ENCODE measurements at places on chromosomes 6 and 20.

GRCh38 chr6:118594877-118595276, 46.8 kb downstream of the PLN start:
- DNase-seq: no peak

DNA sequence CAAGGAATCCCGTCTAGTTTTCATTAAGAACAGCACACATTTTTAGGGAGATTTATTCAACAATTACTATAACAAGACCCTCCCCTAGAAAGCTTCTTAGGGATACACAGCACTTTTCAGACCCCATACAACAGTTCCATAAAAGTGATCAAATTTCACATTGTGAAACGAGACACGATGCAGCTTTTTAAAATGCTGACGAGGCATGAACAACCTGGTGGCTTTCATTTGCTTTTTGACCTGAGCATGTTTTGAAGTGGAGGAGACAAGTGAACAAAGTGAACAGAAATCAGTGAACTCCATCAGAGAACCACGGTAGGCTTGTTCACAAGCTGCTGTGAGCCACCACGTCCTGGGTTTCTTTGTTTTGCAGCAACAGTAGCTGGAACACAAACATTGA, 112.2 kb downstream of the PCSK2 start:
- no peak for DNase-seq

DNA sequence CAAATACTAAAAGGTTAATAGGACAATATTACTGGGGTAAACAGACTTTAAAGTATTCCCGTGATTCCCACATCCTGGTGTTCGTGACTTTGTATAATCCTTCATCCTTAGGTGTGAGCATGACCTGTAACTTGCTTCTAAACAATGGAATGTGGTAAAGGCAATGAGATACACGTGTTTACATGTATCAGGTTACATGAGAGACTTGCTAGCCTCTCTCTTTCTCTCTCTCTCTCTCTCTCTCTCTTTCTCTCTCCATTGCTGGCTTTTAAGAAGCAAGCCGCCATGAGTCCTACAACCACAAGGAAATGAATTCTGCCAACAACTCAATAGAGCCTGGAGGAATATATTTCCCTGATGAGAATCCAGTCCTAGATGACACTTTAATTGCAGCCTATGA, 83.9 kb upstream of the LGSN start:
- no peak for DNase-seq

DNA sequence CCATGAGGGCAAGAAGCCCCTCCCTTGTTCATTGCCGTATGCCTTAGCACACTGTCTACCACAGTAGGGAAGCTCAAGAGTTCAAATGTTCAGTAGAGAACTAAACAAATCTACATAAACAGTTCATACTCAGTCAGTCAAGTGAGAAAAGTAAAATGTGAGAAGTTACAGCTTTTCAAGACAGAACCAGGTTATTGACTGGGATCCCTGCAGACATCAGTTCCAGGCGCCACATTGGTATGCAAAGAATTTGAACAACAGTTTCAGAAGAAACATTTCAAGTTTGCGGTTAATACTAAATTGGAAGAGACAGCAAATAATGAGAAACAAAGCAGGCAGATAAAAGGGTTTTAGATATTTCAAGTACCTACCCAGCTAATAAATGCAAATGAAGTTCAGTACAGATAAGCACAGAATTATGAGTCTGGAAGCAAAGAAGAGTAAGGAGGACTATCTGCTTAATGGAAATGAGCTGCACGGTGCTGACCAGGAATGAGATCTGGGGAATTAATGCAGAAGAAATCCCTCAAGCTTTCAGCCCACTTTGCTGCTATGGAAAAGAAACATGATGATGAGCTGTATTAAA, 246.2 kb downstream of the HACE1 start:
- no peak for DNase-seq

DNA sequence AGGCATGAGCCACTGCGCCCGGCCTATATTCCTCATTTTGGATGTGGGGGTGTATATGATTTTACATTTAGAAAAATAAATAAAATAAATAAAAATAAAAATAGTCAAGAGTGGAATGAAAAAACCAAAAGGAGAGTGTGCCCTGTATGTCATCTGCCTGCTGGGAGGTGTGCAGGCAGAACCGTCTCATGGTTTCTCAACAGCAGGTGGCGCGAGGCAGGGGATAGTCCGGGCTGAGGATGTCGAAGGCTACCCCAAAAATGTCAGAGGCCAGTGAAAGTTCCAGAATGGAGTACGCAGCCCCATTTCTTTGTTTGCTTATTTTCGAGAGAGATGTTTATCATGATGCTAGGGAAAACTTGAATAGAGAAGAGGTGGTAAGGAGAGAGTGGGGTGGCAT, 16.4 kb upstream of the KIF16B start:
- no peak for DNase-seq

- no peak for DNase-seq
Observed at GRCh38 chr6:79797912-79798311, 149.4 kb downstream of the ELOVL4 start.

GRCh38 chr6:167146977-167147376, 10.8 kb downstream of the GPR31 start:
- DNase-seq: no peak

- DNase-seq: no peak
Observed at GRCh38 chr6:54060286-54060685, 51.0 kb upstream of the MLIP start.

DNA sequence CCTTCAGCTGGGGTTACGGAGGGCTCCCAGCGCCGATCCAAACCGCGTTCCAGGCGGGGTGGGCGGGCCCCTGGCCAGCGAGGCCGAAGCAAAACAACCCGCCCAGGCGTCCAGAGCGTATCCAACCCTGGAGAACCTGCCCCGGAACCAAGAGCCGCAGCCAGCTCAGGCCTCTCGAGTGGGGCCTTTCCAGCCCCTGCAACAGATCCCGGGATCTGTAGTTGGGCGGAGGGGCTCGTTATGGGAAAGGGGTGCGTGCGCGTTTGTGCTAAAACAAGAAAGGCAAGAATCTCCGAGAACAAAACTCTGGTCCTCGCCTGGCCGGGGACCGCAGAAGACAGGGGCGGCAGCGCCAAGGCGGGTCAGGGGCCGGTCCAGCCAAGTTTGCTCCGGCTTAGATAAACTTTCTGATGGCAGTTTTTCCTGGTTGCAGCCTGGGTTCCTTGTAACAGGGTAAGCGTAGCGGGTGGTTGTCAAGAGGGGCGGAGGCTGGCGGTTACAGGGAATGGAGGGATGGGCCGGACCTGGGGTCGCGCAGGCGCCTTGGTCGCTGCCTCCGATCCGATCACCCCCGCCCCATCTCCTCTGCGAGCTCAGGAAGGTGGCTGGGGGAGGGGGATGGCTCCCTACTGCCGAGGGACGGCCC, 448 bp upstream of the RIN2 start:
- DNase-seq: no peak

- DNase-seq: no peak
Observed at GRCh38 chr6:170446841-170447560, 106.1 kb downstream of the PSMB1 start.

DNA sequence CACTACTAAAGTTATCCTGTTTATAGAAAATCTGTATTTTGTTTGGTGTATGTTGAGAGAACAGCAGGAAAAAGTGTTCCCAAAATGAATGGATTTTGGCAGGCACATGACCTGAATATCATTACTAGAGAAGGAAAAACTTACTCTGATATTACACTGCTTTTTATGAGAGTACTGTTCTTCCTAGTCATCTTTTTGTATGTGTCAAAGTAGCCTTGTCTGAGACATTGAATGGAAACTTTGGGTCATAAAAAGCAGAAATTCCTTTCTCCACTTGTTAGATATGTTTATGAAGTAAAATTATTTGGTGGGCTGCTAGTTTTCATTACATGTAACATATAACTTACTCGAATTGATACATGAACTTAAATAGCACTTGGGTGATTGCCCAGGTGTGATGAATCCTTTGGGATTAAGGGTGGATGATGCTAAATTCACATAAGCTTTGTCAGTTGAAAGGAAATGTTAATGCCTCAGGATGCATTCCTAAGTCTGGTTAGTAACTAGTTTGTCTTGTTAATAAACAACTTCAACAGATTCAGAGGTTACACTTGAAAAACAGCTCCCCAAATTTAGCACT, 206.7 kb downstream of the CENPW start:
- no peak for DNase-seq

GRCh38 chr6:14706378-14706929, 539.4 kb upstream of the JARID2 start:
- no peak for DNase-seq

DNA sequence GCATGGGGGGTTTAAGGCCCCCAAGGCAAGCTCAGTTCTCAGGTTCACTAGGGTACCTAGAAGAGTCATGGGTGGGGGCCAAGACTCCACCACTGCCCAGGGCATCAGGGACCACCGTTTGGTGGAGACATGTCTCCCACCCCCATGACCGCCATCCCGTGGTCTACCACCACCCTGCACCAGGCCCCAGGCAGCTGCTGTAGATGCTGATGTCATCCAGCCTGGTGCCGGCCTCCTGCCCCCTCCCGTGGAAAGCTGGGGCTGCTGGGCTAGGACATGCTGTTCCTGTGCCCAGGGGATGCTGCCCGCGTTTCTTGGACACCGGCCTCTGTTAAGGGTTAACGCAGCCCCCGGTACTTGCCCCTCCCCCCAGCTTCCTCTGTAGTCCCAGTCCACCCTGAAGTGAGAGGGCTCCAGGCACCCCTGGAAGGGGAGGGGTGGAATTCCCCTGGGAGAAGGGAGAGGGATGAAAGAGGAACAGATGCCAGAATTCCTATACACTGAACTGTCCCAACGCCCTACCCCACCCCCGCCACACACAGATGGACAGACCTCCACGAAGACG, 587 bp downstream of the IP6K3 start:
- no peak for DNase-seq

DNA sequence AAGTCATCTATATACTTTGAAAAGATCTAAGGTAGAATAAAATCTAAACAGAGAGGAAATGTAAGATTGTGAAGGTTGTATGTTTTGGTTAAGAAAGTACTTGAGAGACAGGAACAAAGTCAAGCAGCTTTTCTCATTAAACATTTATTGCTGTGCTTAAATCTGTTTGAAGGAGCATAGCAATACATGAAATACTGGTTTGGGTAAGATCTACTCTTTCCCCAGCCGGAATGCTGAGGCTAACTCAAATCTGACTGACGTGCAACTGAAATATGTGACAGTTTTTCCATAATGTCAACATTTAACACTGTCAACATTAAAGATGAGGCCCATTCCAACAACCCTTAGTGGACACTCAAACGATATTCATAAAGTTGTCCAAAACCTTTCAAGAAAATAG, 59.9 kb downstream of the MAN1A1 start:
- no peak for DNase-seq

- no peak for DNase-seq
Observed at GRCh38 chr6:108959972-108960582, 111.9 kb downstream of the ARMC2 start.

DNA sequence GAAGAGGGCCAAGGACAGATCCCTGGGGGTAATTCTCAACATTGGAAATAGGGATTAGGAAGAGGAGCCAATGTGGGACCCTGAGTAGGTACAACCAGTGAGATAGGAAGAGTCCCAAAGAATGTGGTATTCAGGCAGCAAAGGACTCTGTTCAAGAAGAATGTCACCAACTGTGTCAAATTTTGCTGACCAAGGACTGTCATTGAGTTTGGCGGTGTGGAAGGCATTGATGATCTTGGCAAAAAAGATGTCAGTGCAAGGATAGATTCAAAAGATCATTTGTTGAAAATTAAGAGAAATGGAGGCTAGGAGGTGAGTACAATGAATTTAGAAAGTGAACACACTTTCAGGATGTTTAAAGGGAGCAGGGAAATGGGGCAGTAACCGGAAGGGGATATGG, 82.4 kb upstream of the SUPT3H start:
- no peak for DNase-seq

- no peak for DNase-seq
Observed at GRCh38 chr6:167153521-167153959, 4.2 kb downstream of the GPR31 start.

- DNase-seq: no peak
Observed at GRCh38 chr20:32556312-32557184, 28.6 kb downstream of the NOL4L start.

DNA sequence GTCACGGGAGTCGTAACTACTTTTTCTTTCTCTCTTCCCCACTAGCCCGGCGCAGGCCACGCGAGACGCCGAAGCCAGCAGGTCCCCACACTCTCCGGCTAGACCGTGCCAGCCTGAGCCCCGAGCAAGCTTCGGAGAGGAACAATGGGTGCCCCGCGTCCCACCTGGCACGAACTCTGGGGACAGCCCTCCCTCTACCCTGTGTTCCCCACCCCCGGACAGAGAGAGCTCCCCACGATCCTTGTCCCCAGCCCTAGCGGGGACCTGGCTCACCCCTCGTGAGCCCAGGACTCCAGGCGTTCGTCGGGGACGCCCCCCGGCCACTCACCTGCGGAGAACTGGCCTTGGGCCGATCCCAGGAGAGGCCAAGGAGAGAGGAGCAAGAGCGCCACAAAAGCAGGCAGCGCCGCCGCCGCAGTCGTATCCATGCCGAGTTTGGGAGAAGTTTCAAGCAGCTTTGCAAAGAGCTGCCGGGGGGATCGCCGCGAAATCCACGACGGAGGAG, 416 bp downstream of the PTPRK start:
- no peak for DNase-seq

DNA sequence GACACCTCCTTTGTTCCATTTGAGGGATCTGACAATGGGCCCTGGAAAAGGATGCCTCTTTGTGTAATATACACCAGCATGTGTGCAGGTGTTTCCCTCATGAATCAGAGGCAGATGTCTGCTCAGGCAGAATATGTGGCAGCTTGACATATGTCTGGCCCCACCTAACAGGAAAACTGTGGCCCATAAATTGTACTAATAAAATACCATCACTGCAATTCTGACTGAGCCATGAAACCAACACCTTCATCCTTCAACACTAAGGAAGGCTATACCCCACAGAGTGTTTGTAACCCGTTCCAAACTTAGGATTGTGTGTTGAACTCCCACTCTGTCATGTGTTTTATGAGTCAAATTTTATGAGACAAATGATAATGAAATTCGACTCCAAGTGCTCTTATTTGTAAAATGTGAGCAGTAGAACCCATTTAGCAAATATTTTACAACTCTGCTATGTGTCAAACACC, 22.7 kb downstream of the LAMA4 start:
- no peak for DNase-seq

GRCh38 chr6:166274739-166275370, 33.3 kb downstream of the PRR18 start:
- no peak for DNase-seq

GRCh38 chr6:136317021-136317694, 27.5 kb upstream of the BCLAF1 start:
- peak; percentile 6 for DNase-seq

- no peak for DNase-seq
Observed at GRCh38 chr6:3230900-3231246, 3.4 kb upstream of the TUBB2B start.

GRCh38 chr20:48092596-48093280, 307.5 kb upstream of the SULF2 start:
- no peak for DNase-seq

- DNase-seq: no peak
Observed at GRCh38 chr6:90719321-90720195, 132.7 kb upstream of the MAP3K7 start.

GRCh38 chr6:142359271-142359960, 57.6 kb downstream of the ADGRG6 start:
- no peak for DNase-seq

All from stimulated activated CD8-positive, alpha-beta memory T cell treated with anti-CD3 and anti-CD28 coated beads, Interleukin-7, amount 100 ng/mL, for 1 hour (primary cell).